ENCODE measurements at places on chromosomes 5 and 9.

DNA sequence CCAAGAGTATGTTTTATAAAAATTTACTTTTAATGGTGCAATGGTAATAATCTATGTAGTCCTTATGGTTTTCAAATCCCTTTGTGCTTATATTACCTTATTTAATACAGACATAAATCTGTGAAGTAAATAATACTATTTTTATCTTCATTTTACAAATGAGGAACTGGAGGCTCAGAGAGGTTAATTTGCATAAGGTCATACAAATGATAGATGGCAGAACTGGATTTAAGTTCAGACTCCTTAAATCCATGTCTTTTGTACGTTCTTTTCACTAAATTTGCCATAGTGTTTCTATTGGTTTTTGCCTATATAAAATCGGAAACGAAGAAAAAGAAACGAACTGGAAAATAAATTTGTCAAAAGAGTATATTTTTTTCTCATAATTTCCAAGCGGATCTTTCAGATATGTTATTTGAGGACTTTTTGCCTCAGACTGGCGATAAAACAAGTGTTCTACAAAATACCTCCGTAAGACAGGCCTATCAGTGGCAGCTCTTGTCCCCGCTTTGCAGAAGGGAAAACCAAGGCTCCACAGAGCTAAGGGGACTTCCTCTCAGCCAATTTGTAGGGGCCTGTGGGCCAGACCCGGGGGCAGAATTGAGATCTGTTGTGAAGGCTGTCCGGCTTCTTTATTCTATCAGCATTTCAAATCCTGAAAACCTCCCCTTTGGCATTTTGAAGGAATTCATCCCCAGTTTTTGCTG is 1.1 kb upstream of the TNFAIP8 start:
- no peak for DNase-seq

GRCh38 chr5:128436749-128437188 is 101.3 kb downstream of the FBN2 start:
- DNase-seq = no peak

- DNase-seq = no peak
Observed at GRCh38 chr9:33331377-33331891, 41.1 kb downstream of the NFX1 start.

DNA sequence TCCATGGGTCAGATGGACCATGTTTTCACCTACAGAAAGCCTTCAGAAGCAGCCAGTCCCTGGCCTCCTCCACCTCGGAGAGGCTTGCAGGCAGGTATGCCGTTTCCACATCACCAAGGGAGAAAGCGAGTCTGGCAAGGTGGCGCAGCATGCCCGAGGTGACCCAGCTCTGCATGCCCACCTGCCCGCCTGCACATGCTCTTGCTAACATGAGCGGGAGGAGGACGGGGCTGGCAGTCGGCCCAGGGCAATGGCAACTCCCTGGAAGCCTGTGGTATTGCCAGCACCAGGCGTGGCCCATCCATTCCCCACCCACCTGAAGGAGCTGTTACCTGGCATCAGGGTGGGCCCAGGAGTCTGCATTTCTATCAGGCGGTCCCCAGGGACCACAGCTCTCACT is 3.3 kb upstream of the NINJ1 start:
- no peak for DNase-seq

- no peak for DNase-seq
Observed at GRCh38 chr5:110055302-110055701, 365.6 kb downstream of the MAN2A1 start.

DNA sequence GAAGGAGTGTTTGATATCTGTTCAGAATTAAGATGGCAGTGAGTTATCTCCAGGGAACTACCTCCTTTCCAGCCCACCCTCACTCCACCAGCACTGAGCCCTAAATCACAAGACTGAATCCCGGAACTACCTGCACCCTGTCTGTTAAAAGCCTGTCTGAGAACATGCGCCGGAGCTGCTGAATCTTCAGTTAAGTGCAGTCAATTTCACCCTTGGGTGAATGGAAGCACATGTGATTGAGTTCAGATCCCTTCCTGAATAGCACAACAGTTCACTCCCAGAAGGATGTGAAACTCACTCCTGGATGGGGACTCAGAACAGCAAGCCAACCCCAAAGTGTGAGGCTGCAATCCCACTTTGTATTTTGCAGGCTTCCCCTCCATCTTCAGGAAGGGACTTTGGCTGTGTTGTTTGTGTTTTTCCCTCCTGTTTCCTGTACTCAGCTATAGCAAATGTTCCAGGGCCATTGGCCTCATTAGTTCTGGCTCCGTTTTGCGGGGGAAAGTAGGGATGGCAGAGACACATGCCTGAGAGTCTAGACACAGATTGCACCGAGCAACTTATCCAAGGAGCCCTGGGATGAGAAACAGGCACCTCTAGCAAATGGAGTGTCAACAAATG is 43.4 kb downstream of the DPYSL3 start:
- DNase-seq = no peak

All from body of pancreas (tissue), 4 donors.